ENCODE measurements at places on chromosomes 5 and 9.
A peak's percentile ranks its signal among the peaks of the same experiment; 100 is the strongest.

- no peak for DNase-seq
Measured at GRCh38 chr5:159518371-159518770, 188.1 kb upstream of the IL12B start.

- peak; percentile 40 for DNase-seq
Measured at GRCh38 chr5:151095341-151096000, 14.6 kb upstream of the TNIP1 start.

DNA sequence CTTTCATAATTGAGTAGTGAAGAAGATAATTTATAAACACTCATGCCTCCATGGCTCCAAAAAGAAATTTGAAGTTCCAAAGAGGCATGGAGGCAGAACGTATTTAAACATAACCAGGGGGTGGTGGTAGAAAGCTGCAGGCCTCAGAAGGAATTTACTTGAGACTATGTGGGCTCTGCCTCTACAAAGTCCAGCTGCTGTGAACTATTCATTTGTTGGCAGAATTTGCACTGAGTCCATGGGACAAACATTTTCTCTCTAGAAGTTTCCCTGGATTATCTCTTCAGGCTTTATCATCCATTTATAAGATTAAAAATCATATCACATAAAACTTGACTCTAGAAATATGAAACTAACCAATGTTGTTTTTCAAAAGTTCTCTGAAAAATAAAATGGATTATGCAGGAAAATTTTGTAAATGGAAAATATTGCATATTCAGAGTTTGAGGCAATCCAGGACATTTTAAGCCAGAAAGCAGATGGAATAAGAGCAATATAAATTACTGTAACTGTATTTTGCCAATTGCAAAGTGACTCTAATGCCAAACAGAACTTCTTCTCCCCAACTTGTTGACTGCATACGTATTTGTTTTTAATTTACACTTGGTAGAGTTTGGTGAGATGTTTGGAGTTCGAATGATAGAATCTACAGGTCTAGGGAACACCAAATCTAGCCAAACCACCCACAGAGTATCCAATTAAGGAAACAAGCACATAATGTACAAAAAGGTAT is 258.2 kb downstream of the ENC1 start:
- DNase-seq: no peak

GRCh38 chr5:64949331-64949730 is 180.6 kb downstream of the CWC27 start:
- no peak for DNase-seq

GRCh38 chr5:88557881-88558280 is 289.2 kb upstream of the TMEM161B start:
- no peak for DNase-seq

DNA sequence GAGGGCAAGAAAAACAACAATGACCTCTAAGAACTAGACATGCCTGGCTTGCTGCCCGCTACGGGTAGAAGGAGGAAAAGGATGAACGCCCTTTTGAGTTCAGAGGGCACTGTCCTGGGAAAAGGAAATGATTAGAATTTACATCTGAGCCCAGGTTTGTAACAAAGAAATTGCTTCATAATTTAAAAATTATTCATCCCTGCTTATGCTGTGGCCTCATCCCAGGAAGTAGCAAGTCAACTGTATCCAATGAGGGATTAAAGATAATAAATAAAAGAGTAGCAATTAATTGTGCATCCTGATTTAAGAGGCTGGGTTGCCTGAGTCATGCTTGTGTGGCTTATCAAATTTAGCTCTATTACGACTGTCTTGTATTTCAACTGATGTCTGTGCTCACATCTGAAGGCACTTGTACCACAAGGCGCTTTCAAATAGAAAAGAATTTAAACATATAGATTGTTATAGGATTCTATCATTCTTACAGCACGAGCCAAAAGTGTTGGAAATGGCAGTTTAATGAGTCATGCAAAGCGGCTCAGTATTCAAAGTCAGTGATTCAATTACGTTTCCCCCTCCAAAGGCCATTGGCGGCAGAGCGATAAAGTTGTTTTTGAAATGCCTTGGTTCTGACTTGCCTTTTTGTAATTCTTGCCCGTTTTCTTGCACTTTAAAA is 40.0 kb upstream of the DMRT1 start:
- no peak for DNase-seq

GRCh38 chr9:117464941-117465616 is 50.2 kb upstream of the ASTN2 start:
- DNase-seq: no peak

DNA sequence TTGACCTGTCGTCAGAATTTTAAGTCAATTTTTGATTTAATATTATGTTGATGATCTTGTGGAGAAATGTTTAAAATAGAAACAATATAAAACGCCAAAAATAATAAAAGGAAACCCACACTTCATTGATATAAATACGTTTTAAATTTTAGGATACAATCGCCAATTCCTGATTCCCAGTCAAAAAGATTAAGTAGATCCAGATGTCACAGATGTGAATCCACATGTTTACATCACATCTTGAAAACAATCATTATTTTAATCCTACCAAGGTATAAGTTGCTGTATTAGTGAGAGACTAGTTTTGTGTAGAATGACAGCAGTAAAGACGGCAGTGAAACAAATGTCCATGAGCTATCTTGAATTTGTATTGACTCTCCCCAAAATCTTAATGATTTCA is 4.9 kb downstream of the TAS2R1 start:
- no peak for DNase-seq
